ENCODE measurements at places on chromosomes 13 and 19.

DNA sequence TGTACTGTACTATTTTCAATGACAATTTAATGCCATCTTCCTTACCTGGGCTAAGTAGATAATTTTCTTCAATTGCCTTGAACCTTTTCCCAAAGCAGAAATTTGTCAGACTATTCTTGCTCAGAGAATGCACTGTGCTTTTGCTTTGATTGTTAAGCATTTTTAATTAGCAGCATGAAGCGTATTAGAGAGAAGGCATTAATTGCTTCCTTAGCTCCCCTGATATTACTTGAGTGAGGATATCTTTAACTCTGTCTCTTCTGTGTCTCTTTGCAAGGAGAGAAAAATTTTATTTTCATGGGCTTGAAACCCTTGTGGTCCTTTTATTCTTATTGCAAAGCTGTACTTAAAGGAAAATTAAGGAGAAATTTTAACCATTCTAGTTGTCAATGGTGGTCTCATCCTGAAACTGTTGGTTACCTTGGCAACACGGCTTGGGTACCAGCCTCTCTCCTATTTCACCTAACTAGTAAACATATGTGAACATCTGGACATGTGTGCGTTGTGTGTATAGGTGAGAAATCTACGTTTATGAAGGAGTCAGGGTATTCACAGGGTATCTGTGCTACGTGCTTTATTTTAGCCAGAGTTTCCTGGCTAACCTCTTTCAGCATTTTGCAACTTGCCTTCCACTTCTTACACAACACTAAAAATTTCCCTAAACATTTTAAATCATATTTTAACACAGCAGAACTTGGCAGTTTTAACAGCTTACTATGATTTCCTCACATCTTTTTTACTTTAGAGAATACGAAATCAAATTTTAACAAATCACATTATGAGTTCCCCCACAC lies 225.5 kb downstream of the KLF5 start:
- no peak for DNase-seq

DNA sequence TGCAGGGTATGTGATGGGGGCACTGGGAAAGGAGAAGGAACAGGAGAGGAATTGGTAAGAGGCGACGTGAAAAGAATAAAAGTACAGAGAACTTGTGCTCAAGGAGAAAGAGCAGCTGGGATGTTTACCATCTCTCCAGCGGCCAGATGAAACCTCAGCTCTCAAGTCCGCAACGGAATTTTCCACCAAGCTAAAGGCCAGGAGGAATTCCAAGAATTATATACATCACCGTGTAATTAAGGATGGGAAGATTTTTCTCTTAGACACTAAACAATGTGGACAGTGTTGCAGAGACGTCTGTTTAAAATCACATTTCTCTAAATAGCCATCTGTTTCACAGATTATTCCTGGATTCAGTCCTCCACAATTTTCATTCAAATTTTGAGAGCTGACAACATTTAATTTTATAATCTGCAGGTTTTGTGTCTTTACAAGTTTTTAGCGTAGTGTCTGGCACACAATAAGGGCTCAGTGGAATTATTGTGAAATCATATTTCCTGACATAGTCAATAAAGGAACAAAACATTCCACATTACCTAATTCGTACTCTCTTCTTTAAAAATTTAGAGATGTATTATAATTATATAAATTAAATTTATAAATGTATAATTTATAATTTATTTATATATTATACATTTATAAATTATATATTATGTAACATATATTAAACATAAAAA lies 23.0 kb upstream of the USP29 start:
- DNase-seq: no peak

- DNase-seq: no peak
Measured at GRCh38 chr19:51119101-51119500, 5.6 kb upstream of the SIGLEC9 start.

DNA sequence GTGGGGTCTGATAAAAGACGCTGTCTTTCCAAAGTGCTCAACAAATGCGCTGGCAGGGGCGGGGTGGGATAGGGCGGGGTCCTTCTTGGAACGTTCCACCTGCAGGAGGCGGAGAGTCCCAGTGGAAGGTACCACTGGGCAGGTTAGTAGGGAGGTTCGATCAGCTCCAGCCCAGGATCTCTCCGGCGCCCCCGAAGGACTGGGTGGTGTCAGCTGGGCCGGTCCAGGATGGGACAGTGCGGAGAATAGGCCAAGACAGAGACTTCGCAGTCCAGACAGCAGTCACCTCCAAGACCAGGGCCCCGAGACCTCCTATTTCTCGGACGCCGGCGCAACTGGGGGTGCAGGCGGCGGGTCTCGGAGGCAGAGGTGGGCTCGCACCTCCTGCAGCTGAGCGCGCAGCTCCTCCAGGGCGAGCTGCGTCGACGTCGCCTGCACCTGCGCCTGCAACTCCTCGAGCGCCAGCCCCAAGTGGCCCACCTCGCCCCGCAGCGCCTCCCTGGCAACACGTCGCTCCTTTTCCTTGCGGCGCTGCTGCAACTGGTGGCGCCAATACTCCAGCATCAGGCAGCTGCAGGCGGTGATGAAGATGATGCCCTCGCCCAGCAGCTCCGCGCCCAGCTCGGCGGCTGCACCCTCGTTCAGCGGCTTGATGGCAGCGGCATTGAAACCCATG lies 21.6 kb downstream of the VASP start:
- DNase-seq: peak; percentile 43

- DNase-seq: no peak
Measured at GRCh38 chr13:48965736-48966135, 10.0 kb upstream of the FNDC3A start.

DNA sequence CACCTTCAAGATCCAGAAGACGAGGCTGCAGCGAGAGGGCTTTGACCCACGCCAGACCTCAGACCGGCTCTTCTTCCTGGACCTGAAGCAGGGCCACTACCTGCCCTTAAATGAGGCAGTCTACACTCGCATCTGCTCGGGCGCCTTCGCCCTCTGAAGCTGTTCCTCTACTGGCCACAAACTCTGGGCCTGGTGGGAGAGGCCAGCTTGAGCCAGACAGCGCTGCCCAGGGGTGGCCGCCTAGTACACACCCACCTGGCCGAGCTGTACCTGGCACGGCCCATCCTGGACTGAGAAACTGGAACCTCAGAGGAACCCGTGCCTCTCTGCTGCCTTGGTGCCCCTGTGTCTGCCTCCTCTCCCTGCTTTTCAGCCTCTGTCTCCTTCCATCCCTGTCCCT lies 7.0 kb upstream of the PGLS start:
- DNase-seq: no peak

GRCh38 chr19:35713904-35714495 lies 3.8 kb upstream of the KMT2B start:
- DNase-seq: no peak

GRCh38 chr19:12695514-12695913 lies 917 bp downstream of the FBXW9 start:
- no peak for DNase-seq

DNA sequence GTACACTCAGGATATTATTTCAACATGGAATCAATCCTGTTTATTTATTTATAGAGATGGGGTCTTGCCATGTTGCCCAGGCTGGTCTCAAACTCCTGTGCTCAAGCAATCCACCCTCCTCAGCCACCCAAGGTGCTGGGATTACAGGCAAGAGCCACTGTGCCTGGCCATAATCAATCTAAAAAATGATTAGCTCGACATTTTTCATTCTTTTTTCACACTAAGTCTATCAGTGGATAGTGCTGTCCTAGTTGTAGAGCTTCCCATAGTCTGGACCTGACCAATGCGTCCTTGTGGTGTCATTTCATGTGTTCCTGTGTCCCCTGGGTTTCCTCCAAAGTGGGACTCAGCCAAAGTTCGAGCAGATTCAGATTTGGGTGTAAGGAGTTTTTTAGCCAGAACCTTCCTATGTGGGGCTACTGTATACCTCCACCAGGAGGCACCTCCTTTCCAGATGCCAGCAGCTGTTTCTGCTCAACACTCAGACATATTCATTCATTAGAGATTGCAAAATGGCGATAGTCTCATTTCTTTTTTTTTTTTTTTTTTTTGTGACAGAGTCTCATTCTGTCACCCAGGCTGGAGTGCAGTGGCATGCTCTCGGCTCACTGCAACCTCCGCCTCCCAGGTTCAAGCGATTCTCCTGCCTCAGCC lies 61.1 kb downstream of the MAP4K1 start:
- DNase-seq: no peak

GRCh38 chr19:58400916-58401839 lies 5.7 kb downstream of the RNF225 start:
- peak; percentile 100 for DNase-seq

GRCh38 chr13:110063490-110064421 lies 243.2 kb downstream of the COL4A1 start:
- no peak for DNase-seq

GRCh38 chr13:68190818-68191217 lies 960.7 kb upstream of the PCDH9 start:
- peak; percentile 60 for DNase-seq

GRCh38 chr19:12111176-12111575 lies 29.0 kb downstream of the ZNF20 start:
- no peak for DNase-seq

- DNase-seq: peak; percentile 68
Measured at GRCh38 chr13:107271227-107271626, 703.3 kb upstream of the ARGLU1 start.

GRCh38 chr19:55352040-55352439 lies 2.5 kb downstream of the COX6B2 start:
- no peak for DNase-seq

DNA sequence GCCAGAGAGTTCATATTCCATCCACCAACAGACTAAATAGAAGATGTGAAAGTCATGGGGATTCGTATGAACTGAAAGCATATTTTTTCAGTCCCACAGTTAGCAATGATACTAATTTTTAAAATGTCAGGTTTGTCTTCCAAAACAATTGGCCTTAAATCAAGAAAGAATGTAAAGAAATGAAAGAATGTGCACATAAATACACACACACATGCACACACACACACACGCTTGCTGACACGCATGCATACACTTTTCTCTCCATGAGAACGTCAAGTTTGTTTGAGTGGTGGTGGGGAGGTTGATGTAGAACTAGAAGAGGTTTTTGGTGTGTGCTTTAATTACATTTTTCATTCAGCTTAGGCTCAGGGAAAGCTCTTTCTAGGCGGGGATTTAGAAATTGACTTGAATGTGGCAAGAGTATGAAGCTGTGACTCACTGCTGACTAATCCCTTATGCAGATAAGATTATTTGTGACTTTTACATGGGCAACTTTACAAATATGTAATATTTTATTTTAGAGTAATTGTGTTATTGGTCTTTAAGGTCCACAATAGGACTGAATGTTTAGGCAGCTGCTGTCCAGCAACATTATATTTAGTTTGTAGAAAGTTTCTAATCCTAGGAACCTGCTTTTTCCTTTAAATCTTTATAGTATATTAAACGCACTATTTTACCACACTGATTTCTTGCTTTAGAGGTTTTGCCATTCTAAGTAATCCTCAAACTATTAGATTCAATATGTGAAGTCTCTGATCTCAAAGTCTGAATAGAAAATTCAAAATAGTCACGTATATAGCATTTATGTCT lies 18.8 kb downstream of the FLT1 start:
- peak; percentile 78 for DNase-seq

- no peak for DNase-seq
Measured at GRCh38 chr13:104105418-104106355, 1039.5 kb upstream of the SLC10A2 start.

DNA sequence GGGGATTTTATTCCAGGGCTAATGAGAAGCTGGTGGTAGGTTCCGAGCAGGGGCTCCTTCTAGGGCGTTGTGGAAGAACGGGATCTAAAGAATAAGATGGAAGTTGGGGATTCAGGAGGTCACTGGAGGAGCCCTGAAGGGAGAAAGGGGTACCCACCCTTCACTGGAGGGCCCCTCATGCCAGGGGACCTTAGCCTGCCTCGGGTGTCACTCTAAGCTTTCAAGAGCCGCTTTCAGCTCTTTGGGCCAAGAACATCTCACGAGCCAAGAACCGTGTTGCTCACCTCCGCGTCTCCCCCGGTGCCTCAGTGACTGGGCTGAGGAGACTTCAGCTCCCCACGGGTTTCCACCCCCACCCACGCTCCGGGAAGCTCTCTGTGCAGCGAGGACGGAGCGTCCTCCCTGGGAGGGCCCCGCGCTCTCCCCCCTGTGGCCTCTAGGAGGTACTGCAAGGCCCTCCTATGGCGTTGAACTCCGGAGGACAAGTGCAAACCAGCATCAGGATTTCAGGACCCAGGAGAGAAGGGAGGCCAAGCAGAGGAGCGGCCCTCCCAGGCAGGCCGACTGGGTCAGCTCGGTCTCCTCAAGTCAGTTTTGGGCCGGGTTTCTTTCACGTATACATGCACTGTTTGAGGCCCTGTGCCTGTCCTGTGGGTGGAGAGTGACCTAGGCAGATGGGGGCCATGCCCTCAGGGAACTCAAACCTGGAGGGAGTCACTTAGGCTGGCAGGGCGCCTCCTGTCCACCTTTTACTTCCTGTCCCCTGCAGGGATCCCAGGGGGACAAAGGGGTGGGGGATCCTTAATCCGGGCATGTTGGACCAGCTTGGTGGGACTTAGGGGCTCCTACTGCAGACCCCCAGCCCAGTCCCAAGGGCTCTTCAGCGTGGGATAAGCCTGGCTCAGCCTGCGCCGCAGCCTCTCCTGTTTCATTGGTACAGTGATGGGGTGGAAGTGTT lies 5.1 kb upstream of the KRTDAP start:
- DNase-seq: peak; percentile 47

DNA sequence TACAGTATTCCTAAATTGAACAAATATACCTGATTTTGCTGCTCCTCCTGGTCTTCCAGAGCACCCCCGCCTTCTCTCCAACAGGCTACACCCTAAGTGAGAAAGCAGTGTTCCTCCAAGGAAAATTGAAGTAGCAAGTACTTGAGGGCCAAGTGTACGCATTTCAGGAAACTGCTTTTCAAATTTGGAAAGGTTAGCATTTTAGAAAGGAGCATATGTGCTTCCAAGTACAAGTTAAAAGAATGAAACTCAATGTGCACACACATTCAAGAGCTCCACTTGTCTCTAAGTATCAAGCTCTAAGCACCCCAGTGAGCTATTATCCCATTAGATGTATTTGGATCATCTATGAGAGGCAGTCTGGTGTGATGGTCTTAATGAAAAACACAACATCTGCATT lies 25.8 kb downstream of the LHFPL6 start:
- DNase-seq: no peak

GRCh38 chr13:37211487-37211886 lies 106.0 kb upstream of the CSNK1A1L start:
- DNase-seq: no peak

DNA sequence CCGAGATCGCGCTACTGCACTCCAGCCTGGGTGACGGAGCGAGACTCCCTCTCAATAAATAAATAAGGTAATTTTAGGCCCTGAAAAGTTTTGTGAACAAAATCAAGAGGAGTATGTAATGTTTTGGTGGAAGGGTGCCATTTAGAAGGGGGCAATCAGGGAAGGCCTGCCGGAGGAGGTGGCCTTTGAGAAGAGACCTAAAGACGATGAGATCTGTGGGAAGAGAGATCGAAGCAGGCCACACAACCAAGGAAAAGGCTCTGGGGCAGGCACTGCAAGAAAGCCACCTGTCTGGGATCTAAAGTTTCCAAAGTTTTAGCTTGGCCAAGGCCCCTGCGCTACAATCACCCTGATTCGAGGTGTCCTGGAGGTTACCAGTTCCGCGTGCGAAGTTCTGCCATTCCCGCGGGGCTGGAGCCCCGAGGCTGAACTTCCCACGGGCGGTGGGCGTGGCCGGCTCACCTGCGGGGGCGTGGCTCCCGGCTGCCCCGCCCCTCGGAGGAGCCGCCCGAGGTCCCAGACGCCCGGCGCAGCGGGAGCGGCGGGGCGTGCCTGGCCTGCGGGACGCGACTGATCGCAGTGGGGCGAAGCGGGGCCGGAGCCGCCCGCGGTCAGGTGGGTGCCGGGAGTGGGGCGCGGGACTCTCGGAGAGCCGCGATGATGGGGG lies at the start of gene KLC3:
Gene KLC3 (plus strand): TSS at position 519 of the 667 bp plus-strand sequence. CDS start 4,792 bp downstream, outside the sequence.
- no peak for DNase-seq

GRCh38 chr13:66612983-66613382 lies 617.2 kb downstream of the PCDH9 start:
- no peak for DNase-seq

- no peak for DNase-seq
Measured at GRCh38 chr13:80444240-80445015, 103.5 kb upstream of the SPRY2 start.
